ENCODE measurements at places on chromosomes 12 and 14.

- DNase-seq = no peak
These were observed 102.5 kb upstream of the PRICKLE1 start for GRCh38 chr12:42691991-42692557.

GRCh38 chr12:54270345-54270744 is 9.6 kb downstream of the CBX5 start:
- no peak for DNase-seq

GRCh38 chr12:132319359-132319950 is 9.9 kb downstream of the GALNT9 start:
- DNase-seq = no peak

GRCh38 chr14:66087231-66087630 is 398.9 kb upstream of the CCDC196 start:
- no peak for DNase-seq

GRCh38 chr12:38508246-38508645 is 191.7 kb downstream of the ALG10B start:
- no peak for DNase-seq

DNA sequence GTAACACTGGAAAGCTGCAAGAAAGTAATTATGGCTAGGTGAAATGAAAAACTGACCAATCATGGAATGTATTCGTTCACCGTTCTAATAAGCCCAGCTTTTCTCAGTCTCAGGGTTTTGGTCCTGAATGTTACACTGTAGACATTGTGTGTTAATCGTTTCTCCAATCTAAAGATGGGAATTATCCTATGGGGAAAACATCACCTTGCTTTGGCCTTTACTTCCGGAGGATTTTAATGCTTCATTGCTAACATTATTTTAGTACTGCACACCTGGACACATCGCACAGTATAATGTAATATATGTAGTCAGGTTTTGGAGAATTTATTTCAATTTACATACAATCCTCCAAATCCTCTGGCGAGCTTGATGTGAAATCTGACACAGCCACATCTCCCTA is 1.2 kb upstream of the TRHDE start:
- no peak for DNase-seq

GRCh38 chr12:81819991-81820633 is 61.0 kb upstream of the PPFIA2 start:
- DNase-seq = no peak

GRCh38 chr12:103924761-103925641 is 5.2 kb upstream of the HSP90B1 start:
- DNase-seq = peak; percentile 86

DNA sequence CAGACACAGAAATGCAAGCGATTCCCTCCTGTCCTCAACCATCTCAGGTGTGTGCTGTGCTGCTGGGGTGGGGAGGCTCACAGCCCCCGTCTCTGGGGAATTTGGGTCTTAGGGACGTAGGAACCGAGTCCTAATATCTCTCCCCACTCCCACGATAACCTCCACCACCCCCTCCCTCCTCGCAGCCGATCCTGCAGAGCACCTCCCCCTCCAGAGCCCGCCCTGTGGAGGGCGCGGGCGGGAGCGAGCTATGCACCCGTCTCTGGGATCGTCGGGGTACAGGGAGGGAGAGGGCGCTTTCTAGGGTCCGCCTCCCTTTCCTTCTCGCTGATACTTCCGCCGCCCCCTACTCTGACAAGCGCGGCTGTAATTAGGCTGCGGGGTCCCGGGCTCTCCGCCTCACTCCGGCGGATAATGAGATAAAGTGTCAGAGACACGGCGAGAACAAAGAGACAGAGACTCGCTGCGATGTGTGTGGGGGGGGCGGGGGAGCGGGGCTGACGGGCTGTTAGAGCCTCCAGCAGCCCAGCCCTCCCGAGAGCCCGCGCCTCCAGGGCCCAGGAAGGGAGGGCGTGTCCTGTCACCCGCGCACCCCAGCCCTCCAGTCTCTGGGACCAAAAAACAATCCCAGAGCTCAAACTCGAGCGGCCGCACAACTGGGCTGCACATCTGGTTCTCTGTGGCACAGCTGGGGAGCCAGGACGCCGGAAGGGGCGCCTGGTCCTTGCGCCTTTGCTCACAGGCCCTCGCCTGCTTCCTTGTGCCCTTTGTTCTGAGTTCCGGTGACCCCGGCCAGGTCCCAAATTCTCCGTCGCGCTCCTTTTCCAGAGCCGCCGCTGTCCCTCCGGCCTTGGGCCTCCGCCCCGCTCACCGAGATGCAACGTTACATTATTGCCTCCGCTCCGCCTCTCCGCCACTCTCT is 8.7 kb downstream of the SHMT2 start:
- no peak for DNase-seq

DNA sequence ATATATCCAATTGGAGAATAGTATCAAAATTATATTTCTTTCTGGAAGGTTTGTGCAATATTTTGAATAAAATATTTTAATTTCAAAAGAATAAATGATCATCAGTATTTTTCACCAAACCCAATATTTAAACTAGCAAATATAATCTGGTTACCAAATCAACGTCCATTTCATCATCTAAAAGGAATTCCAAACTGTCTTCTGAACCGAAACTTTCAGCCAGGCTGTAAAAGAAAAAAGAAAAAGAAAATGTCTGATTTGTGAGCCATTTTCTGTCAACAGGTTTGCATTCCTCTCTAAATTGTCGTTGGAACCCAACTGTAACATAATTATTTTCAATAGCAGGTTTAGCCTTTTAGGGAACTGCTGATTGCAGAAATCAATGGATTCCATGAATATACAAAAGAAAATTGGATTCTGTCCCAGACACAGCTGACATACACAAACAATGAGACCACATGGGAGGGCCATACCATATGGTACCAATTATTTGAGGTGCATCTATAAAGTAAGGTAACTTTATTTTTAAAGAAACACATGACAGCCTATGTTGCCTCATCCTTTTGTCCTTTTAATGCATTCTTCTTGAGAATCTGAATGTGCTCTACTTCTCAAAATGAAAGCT is 22.7 kb downstream of the SNRPF start:
- peak; percentile 68 for DNase-seq

GRCh38 chr14:69439521-69440270 is 41.2 kb downstream of the SLC39A9 start:
- DNase-seq = no peak

DNA sequence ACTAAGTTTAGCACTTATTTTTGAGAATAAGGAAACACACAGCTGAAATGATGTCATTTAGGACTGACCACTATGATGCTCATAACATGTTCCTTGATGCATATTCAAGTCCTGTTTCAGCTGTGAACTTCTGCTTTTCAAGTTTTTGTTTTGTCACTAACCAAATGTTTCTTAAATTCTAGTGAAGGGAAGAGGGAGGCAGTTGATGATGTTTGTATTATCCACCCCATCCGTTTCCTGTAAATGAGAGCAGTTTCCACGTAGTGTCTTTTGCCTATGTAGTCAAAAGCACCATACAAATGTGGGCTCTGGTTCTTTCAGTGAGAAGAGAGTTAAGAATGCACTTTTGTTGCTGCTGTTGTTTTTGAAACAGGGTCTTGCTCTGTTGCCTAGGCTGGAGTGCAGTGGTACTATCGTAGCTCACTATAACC is 491.8 kb downstream of the PCNX1 start:
- no peak for DNase-seq

- DNase-seq = no peak
These were observed 131.4 kb upstream of the CCDC175 start for GRCh38 chr14:59707778-59708561.

DNA sequence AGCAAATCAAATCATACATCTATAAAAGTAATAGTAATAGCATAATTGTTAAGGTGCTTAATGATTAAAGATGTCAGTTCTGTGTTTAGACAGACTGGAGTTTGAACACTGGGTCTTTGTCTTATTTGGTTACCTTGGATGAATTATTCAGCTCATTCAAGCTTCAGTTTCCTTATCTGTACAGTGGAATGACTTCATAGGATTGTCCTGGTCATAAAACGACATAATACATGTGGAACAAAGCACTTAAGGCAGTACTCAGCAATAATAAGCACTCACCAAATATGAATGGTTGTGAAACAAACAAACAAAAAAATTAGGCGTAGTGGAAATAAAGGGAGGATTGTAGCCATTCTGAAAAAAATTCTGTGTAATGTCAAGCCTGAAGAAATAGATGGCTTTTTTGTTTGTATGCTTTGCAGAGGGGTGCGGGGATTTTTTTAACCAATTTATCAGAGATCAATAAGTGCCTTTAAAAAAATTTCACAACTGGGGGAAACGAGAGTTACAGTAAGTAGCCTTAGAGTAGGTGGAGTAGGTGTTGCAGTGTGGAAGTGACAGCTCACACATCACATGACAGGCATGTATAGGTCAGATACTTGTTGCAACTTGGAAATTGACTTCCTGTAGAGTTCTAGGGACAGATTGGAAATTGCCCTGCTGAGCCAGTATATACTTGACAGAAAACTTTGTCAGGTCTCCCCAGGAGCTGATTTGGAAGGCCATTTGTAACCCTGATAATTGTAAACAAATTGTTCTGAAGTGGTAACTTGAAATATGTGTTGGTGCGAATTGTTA is 157.7 kb downstream of the SLC15A5 start:
- DNase-seq = no peak

DNA sequence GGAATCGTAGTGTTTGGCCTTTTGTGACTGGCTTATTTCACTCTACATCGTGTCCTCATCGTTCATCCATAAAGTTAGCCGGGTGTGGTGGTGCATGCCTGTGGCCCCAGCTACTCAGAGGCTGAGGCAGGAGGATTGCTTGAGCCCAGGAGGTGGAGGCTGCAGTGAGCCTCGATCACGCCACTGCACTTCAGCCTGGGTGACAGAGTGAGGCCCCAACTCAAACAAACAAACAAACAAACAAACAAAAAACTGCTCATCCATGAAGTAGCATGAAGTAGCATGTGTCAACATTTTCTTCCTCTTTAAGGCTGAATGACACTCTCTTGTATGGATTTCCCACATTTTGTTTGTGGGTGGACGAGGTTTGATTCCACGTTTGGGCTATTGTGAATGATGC is 44.0 kb upstream of the MEG3 start:
- DNase-seq = no peak

DNA sequence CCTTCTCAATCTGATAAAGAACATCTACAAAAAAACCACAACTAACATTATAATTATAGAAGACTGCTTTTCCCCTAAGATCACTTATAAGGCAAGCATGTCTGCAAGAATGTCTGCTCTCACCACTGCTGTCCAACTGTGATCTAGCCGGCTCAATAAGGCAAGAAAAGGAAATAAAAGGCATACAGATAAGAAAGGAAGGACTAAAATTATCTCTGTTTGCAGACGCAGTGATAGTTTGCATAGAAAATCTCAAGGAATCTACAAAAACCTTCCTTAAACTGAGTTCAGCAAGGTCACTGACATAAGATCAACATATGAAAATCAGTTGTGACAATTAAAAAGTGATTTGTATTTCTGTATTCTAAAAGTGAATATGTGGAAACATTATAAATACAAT is 138.0 kb upstream of the EGLN3 start:
- no peak for DNase-seq

- no peak for DNase-seq
These were observed 165.5 kb downstream of the KIF21A start for GRCh38 chr12:39277416-39277815.

- no peak for DNase-seq
These were observed 56.7 kb downstream of the BEGAIN start for GRCh38 chr14:100530270-100531072.

GRCh38 chr12:9390761-9391160 is 182.6 kb upstream of the PZP start:
- DNase-seq = no peak

DNA sequence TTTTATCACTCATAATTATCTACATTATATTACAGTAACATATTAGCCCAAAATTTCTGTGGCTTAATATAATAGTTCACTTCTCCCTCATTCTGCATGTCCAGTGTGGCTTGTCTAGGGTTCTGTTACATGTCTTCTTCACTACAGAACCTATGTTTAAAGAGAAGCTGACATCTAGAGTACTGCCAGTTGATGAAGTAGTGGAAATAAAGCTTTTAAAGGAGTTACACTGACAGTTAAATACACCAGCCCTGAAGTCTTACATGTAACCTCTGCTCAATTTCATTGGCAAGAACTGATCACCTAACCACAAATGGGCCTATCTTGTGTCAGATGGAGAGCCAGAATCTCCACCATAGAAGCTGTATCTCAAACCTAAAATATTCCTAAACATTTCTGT is 32.9 kb downstream of the RPS6KA5 start:
- no peak for DNase-seq

- no peak for DNase-seq
These were observed 35.9 kb upstream of the PYGL start for GRCh38 chr14:50979941-50980850.

DNA sequence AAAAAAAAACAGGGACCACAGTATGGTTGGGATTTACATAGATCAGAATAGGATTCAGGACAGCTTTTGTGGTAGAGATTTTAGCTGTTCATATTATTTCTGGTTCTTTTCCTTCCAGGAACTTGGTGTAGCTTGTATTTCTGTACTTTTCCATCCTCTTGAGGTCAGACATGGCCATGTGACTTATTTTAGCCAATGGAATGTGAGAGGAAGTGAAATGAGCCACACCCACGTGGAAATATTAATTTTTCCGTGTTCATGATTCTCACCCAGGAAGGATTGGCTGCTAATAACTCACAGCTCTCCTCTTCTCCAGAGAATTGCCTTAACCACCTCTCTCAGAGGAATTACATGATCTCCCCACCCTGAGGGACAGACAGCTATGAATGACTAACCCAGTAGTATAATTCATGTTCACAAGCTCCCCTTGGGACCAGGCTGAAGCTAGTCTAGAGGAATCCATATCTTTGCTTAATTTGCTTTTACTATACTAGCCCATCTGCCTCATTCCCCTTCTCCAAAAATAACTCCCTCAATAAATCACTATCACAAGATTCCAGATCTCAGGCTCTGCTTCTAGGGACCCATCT is 340.4 kb downstream of the NUAK1 start:
- no peak for DNase-seq

GRCh38 chr12:107847830-107848229 is 73.3 kb downstream of the ASCL4 start:
- DNase-seq = no peak

DNA sequence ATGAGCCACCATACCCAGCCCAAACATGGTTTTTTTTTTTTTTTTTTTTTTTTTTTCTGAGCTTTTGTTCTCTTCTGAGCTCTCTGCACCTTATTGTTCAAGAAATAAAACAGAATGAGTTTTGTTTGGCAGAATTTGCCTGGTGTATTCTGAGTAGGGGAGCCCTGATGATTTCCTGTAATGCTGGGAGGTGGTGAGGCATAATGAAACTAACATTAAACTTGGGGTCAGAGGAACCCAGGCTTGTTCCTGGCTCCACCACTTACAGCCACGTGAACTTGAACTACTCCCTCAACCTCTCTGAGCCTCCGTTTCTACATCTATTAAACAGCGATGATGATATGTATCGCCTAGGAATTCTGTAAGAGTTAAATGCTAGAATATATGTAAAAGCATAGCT is 276.3 kb upstream of the CRY1 start:
- no peak for DNase-seq

DNA sequence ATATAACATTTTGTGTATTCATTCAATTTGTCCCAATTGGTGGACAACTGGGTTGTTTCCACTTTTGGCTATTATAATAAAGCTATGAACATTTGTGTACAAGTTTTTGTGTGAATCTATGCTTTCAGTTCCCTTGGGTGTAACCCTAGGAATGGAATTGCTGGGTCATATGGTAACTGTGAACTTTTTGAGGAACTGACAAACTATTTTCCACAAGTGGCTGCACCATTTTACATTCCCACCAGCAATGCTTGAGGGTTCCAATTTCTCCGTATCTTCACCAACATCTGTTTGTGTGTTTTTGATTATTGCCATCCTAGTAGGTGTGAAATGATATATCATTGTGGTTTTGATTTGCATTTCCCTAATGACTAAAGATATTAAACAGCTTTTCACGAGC is 13.0 kb downstream of the LPCAT3 start:
- DNase-seq = no peak
